ENCODE measurements at places on chromosomes 12 and 14.

GRCh38 chr12:13369474-13370056 is 173.0 kb downstream of the EMP1 start:
- DNase-seq: no peak

DNA sequence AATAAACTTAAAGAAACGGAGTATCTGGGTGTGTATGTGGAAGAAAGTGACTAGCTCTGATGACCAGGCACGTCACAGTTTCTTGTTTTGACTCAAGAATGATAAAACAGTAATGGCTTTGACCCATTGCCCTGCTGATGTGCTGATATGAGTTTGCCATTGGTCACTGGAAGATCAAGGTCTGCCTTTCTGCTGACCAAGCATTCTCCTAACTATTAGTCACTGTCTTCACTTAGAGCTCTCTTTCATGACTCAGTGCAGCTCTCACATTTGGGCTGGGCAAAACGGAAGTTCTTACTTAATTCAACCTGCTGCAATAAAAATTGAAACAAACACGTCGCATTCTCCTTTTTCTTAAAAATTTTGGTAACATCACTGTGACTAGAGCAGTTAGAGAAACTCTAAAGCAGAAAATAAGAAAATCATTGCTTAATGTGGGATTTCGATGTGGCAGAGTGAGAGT is 366.7 kb downstream of the BTG1 start:
- DNase-seq: no peak

GRCh38 chr12:132904718-132905328 is 17.4 kb upstream of the CHFR start:
- DNase-seq: no peak

DNA sequence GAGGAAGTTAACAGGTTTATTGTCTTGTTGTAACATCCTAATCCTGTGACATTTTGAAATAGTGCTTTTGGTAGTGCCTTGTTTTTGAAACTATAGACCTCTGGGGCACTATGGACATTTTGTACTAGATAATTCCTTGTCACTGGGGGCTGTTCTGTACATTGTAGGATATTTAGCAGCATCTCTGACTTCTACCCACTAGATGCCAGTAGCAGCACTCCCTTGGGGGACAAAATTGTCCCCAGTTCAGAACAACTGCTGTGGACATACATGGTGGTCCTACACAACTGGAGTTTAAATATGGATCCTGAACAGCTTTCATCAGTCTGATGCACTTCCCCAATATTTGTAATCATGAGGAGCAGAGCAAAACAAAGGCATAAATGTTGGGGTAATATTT is 264.7 kb downstream of the RAD51B start:
- no peak for DNase-seq

GRCh38 chr14:90613453-90613852 is 202.8 kb downstream of the TTC7B start:
- DNase-seq: no peak

Measured in Karpas-422 (cell line).